Upper lobe of right lung (tissue), 1 donor: ENCODE measurements at places on chromosomes 1 and 21.
A peak's percentile ranks its signal among the peaks of the same experiment; 100 is the strongest.

DNA sequence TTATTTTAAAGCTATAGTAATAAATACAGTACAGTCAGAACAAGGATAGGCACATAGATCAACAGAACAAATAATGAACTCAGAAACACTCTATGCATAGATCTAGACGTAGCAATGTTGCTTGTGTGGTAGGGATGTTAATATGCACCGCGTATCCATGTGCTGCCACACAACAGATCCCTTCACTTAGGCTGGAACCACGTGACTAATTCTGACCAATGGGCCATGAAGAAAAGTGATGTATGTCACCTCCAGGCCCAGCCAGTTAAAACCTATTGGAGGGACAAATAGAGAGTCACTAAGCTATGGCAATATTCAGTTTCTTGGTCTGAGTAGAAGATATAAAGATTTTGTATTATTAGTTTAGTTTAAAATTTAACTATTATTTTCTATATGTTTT lies 91.4 kb downstream of the ADAMTS1 start:
- DNase-seq = no peak

DNA sequence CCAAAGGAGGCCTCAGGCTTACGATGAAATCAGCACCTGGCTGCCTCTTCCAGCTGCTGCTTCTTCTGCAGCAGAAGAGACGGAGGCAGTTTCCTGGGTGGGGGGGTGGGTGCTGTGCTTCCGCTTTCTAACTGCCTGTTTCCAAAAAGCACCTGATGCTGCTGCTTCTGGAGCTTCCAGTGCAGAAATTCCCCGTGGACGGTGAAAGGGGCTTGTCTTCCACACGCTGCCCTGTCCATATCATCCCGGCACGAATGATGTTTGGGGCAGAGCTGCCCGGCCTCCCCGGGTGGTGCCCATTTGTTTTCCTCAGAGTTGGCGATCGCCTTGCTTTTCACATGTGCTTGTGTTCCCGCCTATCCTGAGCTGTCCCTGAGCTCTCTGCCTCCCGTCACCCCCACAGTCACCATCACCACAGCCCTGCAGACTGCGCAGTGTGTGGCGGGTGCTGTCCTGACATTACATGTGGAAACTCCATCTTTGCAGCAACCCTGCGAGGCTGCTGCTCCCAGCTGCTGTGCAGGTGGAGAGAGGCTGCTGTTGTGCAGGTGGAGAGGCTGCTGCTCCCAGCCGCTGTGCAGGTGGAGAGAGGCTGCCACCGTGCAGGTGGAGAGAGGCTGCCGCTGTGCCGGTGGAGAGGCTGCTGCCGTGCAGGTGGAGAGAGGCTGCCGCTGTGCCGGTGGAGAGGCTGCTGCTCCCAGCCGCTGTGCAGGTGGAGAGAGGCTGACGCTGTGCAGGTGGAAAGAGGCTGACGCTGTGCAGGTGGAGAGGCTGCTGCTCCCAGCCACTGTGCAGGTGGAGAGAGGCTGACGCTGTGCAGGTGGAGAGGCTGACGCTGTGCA lies 1.8 kb downstream of the TTLL10 start:
- DNase-seq = no peak

DNA sequence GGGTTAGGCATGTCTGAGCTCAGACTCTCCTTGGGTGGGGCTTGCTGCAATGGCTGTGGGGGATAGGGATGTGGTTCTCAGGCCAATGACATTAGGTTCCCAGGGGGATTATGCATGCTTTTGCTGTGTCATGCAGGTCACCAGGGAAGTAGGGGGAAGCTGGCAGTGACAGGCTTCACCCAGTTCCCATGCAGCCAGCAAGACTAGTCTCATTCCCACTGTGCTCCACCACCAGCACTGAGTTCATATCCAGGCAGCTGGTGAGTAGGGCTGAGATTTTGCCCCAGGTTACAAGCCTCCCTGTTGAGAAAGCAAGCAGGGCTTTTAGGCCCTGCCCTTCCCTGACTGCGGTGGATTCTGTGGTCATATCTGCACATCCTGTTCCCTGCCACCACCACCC lies 32.1 kb upstream of the PLA2G5 start:
- no peak for DNase-seq

DNA sequence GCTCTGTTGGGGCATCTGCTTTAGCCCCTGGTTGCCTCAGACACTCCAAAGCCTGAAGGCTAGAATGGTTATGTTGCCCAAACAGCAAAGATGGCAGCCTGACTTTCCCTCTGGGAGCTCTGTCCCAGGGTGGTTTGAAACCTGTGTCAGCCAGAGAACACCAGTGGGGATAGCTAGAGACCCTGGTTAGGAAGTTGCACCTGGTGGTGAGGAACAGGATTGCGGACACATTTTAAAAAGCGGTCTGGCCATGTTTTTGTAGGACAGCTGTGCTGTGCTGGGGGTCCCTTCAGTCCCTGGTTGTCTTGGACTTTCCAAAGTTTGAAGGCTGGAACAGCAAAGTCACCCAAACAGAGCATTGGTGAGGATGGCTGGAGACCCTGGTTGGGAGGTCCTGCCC lies 87.8 kb downstream of the DNM3 start:
- DNase-seq = no peak

DNA sequence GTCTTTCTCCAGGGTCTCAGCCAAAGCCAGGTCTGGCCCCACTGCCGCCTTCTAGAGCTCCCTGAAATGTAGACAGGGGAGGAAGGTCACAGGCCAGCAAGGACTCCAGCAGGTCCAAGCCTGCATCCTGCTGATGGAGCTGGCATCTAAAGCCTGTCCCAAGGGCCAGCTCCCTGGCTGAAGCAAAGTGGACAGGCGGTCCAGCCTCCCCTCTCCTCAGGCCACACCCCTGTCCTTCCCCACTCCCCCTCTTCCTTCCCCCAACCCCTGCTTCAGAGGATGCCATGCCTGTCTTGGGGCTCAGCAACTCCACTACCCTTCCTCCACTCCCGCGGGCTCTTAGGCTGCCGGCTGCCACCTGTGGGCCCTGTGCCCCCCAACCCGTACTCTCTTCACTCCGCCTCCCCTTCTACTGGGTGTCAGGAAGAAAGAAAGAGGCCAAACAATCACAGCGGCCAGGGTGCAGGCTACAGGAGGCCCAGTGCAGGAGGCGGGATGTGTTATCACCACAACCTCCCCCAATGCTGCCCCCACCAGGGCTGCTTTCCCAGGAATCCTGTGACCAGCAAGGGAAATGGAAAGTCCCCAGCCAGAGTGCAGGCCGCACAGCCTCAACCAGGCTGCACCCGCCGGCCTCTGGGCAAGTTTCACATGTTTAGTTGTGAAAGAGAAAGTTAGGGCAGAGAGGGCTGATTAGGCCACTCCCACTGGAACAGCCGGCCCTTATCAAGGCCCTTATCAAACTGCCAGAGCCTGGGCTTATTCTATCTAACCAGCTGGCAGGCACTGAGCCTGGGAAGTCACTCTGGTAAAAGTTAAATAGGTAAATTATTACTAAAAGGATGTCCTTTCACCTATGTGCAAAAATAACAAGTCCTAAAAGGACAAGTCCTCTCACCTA lies 34.1 kb downstream of the ACOT7 start:
- DNase-seq = peak; percentile 89

GRCh38 chr1:153677718-153678518 lies 570 bp upstream of the NPR1 start:
- no peak for DNase-seq

GRCh38 chr1:15501208-15502032 lies 22.6 kb downstream of the CASP9 start:
- peak; percentile 73 for DNase-seq

GRCh38 chr21:25638660-25639550 lies at the start of gene JAM2:
Gene JAM2, plus strand, starts transcription at chr21:25639258. Its CDS starts 564 bp downstream, at chr21:25639822.
- DNase-seq = peak; percentile 67

GRCh38 chr1:119133987-119134386 lies 6.5 kb downstream of the WARS2 start:
- DNase-seq = no peak

GRCh38 chr1:6827630-6828165 lies 42.4 kb downstream of the CAMTA1 start:
- no peak for DNase-seq

GRCh38 chr1:145871994-145872924 lies 13.4 kb upstream of the PIAS3 start:
- DNase-seq = peak; percentile 74

- DNase-seq = no peak
Measured at GRCh38 chr1:182293119-182293589, 98.4 kb downstream of the GLUL start.

DNA sequence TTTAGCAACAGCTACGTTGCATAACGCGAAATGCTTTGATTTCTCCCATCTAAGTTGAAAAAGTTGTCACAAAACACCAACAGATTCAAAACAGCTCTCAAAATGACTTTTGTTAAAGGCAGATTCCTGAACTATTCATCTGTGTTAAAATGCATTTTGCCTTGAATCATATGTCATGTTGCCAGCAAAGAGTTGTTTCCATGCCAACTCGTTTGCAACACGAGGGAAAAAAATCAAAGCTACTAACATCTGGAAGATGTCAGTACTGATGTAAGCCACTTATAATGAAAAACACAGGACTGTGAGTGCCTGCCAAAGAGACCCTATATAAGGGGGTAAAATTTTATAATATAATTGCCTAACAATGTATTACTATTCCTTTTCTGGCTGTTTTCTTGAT lies 182.7 kb upstream of the PTBP2 start:
- DNase-seq = no peak

- DNase-seq = peak; percentile 91
Measured at GRCh38 chr1:40665335-40666171, at the start of gene RIMS3. Gene RIMS3, minus strand, starts transcription at chr1:40665682. Its CDS starts 23,757 bp downstream, at chr1:40641925.

GRCh38 chr1:230501849-230502248 lies 75.7 kb upstream of the PGBD5 start:
- no peak for DNase-seq

GRCh38 chr21:42533306-42533962 lies 19.8 kb downstream of the SLC37A1 start:
- DNase-seq = no peak

DNA sequence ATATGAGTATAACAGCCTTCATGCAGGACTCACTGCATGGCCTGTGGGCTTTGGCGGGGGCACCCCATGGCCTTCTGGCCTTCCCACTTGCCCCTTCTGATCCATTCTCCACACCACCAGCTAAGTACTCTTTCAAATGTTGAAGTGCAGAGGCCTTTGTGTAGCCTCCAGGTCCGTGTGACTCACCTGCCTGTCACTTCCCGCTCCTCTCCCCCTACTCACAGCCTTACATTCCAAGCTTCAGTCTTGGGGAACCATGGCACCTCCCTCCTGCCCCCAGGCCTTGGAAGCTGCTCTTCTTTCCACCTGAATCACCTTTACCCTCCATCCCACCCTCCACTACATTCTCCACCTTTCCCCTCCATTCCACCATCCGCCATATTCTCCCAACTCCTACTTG lies 69.6 kb downstream of the PGM1 start:
- DNase-seq = no peak

GRCh38 chr1:186429017-186429416 lies 31.9 kb downstream of the PDC start:
- DNase-seq = no peak

DNA sequence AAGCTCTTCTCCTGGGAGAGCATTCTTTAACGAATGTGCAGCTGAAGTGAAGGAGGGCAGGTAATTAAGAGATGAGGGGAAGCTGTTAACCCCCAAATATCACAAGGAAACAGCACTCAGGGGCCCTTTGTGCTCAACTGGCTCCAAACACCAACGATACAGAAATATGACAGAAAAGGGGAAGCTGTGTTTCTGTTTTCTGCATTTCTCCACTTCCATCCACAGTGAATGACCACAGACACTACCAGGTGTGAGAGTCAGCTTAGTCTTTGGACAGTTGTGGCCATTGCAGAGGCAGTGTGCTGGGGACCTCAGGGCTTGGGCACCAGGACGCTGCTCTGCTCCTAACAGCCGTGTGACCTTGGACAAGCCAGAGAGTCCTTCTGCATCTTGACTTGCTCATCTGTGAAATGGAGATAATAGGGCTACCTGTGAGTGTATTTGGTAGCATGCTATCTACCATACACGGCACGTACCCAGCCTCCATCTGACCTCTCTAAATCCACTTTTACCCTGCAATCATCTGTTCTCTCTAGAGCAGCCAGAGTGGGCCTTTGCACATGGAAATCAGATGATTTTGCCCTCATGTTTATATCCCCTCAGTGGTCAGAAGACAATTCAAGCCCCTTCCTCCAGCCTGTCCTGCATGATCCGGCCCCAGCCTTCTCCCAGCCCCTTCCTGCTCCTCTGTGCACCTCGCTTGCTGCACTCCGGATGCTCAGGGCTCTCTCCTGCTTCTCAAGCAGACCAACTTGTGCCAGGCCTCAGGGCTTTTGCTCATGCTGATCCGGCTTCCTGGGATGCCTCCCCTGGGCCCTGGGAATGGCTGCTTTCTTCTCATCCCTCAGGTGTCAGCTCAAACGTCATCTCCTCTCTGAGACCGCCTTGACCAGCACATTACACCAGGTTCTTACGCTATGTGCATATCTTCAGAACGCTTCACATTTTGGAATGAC lies 4.7 kb upstream of the TINAGL1 start:
- peak; percentile 41 for DNase-seq

DNA sequence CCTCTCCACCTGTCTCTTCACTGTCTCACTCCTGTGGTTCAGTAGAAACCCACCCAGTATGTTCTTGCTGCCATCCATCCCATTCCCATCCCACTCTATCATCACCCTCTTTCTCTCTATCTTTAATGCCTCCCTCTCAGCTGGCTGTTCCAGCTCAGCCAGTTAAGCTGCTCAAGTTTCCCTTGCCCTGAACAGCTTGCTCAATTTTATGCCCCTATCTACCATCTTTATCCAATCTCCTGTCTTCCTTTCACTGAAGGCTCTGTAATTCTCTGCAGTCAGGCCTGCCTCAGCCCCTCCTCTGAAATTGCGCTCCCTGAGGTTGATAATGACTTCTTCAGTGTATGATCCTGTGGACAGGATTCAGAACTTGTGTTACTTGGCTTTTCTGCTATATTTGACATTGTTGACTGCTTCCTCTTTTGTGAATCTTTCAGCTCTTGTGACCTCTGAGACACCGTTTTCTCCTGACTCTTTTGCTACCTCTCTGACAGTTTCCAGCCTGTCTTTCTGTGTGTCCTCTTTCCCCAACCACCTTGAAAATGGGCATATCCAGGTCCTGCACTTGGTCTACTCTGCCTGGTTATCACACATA lies 13.9 kb upstream of the BCAR3 start:
- DNase-seq = no peak

- no peak for DNase-seq
Measured at GRCh38 chr1:30928171-30928570, 19.6 kb upstream of the SDC3 start.

DNA sequence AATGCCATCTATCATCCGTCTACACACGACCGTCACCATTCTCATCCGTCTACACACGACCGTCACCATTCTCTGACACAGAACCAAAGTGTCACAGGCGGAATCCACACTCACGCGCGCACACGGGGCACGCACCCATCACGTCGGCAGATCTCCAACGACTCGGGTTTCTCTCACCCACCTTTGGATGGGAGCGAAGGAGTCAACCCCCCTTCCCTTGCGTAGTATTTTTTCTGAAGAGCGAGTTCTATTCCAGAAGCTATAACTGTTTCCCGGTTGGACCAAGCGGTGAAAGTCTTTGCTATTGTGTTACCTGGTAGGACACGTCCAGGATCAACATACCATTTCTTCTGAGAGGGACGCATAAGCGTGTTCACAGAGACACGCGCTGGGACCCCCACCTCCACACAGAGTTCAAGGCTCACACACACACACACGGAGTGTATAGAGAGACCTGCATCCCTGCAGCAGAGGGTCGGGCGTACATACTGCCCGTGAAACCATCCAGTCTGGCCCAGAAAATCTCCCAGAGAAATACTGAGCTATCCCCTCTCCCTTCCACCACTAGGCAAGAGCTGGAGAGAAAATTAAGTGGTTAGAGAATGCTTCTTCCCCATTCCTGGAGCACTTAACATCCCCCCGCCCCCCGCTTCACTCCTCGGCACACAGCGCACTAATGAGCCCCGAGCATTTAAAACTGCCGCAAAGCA lies 741 bp downstream of the DUSP10 start:
- peak; percentile 72 for DNase-seq
